ENCODE measurements at places on chromosomes 2 and 18.
A peak's percentile ranks its signal among the peaks of the same experiment; 100 is the strongest.

GRCh38 chr2:111100087-111100764 lies 20.5 kb upstream of the BCL2L11 start:
- peak; percentile 4 for DNase-seq

- no peak for DNase-seq
Measured at GRCh38 chr2:178403671-178404306, 47.2 kb downstream of the PRKRA start.

DNA sequence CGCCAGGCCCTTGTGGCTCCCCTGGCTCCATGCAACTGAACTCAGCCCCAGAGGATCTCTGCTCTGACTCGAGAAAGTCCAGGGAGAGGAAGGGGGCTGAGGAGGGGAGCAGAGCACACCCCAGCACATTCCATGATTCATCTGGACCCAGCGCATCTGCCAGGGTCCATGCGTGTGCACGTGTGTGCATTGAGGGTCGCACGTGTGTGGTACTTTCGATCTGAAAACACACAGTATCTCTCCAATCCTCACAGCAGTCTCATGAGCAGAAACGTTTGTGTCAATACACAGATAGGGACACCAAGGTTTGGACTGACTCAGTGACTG lies 146.4 kb upstream of the ID2 start:
- no peak for DNase-seq

DNA sequence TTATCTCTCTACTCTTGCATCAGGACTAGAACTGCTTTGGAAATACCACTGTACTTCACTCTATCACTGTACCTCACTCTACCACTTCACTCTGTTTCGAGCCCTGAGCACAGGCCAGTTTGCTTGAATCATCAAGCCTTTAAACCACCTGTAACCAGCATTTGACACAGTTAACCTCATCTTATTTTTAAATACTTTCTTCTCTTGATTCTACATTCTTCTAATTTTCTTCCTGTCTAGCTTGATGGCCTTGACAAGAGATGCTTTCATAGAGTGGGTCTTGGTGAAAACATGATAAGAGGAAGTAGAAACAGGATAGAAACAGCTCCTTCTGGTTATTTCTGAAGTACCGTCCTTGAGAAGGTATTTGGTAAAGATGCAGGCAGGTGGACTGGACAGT lies 78.1 kb downstream of the SPIRE1 start:
- DNase-seq, result no peak

DNA sequence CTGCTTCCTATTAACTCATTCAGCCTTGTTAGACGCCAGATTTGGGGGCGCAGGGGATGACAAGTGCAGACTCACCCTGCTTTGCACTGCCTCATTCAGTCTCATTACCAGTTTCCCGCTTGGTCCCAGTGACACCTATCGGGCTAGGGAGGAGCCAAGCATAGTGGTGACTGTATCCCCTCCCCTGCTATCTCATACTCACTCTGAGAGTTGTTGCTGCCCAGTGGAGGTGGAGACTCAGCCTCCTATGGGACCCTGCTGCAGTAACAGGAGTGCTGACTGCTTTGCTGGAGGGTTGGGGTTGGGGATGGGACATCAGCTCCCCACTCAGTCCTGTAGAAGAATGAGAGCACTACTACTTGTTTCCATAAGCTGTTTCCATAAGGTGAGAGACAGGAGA lies 21.3 kb upstream of the PIK3C3 start:
- no peak for DNase-seq

DNA sequence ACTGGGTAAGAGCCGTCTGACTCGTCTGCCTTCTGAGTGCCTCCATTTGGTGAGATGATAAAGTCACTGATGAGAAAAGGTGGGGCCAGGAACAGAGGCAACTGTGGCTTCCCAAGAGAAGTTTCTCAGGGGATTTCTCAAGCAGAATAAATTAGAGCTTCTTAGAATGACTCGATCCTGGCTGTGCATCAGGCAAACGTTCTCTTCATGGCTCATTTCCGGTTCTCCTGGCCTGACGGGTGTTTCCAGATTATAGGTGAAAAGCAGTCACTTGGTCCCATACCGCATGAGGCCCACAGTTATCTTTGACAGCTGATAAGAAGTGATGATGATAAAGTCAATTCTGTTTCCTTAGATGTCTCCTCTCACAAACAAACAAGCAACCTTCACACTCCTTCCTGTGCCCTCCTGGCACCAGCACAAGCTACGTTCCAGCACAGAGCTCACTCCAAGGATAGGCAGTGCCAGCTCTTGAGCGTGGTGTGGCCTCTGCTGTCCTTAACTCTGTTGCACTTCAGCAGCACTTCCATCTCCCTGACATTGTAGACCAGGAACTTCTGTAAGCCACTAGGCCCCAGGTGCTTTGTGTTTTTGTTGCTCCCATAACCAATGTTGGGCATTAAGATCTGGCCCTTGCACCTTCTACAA lies 37.8 kb upstream of the KCNF1 start:
- DNase-seq, result no peak

- DNase-seq, result no peak
Measured at GRCh38 chr2:7598402-7598801, 681.2 kb downstream of the RNF144A start.

DNA sequence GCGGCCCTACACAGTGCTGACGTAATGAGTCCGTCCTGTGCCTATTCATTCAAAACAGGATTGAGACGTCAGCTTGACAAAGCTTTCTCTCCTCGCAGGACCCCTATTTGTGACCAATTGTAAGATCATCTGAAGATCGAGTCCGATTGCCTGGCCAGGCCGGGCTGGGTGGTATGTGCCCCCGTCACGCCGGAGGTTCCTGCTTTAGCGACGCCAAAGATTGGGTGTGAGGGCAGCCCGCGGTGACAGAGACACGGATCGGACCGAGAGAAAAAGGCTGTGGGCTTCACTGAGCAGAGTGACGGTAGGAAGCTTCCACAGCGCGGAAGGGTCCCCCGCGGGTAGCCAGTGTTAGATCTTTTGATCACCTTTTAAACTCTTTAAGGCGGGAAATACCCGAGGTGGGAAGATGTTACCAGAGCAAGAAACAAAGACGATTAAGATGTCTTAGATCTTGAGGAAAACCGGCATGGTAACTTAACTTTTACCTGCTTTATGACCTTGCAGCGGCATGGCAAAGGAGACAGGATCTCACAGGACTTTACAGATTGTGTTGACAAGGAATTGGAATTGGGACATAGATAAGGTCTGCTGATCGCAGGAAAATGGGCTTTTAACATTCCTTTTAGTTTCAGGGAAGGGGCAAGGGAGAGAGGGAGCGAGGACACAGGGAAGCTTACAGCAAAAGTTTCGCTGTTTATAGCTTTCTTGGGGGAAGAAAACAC lies 220.0 kb downstream of the METTL4 start:
- DNase-seq, result no peak

- DNase-seq, result no peak
Measured at GRCh38 chr2:1979138-1979537, 234.8 kb upstream of the PXDN start.

GRCh38 chr2:98749066-98749450 lies 18.1 kb upstream of the MGAT4A start:
- DNase-seq, result no peak

DNA sequence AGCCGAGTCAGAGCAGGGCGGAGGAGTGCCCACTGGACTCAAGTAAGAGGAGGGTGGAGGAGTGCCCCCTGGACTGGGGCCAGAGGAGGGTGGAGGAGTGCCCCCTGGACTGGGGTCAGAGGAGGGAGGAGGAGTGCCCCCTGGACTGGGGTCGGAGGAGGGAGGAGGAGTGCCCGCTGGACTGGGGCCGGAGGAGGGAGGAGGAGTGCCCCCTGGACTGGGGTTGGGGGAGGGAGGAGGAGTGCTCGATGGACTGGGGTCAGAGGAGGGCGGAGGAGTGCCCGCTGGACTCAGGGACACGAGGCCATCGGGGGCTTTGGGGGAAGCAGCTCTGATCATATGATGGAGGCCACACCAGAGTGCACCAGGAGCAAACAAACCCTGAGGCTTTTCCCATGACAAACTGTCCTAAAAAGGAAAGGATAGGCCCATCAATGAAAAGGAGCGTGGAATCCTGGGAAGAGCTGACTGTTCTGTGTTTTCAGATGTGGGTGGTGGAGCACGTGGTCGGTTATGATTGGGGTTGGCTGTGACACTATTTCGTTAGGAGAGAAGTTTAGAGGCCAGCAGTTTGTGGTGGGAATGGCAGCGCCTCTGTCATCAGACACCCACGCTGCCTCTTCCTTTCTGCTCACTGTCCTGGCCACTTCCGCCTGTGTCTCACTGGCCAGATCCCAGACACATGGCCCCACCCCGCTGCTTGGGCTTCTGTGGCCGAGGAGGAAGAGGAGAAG lies 24.5 kb upstream of the HPCAL1 start:
- DNase-seq, result no peak

DNA sequence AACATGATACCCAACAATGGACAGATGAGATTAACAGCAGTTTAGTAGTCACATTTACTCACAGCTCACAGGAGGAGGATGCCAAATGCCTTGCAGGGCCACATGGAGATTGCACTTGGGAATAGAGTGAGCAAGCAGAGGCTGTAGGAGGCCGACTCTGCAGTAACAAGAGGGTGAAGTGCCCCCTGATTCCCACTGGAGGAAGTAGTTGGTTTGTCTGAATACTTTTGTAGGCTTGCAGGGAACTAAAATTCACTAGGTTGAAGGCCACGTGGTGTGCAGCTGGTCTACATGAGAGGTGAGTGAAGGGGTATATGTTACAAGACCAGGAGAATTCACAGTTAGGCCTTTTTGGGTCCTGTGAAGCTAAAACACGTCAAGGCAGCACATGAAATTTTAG lies 419.3 kb upstream of the TNP1 start:
- no peak for DNase-seq

- no peak for DNase-seq
Measured at GRCh38 chr2:109201465-109202327, 72.7 kb downstream of the SH3RF3 start.

GRCh38 chr2:139007130-139007529 lies 226.9 kb upstream of the NXPH2 start:
- no peak for DNase-seq

DNA sequence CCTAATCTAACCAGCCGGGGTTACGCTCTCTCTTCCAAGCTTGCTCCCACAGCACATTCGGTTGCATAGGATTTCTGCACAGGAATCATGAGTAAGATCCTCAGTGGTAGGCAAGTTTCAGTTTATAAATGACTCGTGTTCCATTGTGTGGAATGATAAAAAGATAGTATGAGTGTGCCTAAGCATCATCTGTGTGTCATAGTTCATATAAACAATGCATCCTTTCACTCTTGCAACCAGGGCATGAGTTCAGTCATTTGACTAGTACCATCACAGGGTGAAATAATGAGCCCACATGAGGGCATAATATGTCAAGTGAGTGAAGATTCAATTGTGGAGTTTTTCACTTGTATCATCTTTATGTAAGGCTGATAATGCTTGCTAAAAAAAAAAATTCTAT lies 417.1 kb upstream of the CDH2 start:
- DNase-seq, result no peak

DNA sequence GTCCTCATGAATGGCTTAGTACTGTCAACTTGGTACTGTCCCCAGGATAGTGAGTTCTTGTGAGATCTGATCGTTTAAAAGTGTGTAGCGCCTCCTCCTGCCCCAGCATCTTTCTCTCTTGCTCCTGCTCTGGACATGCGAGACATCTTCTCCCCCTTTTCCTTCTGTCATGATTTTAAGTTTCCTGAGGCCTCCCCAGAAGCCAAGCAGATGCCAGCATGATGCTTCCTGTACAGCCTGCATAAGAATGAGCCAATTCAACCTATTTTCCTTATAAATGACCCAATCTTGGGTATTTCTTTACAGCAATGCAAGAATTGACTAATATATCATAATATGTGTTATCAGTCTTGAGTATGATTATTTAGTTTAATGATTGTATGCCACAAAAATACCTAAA lies 3.5 kb upstream of the RSAD2 start:
- no peak for DNase-seq

DNA sequence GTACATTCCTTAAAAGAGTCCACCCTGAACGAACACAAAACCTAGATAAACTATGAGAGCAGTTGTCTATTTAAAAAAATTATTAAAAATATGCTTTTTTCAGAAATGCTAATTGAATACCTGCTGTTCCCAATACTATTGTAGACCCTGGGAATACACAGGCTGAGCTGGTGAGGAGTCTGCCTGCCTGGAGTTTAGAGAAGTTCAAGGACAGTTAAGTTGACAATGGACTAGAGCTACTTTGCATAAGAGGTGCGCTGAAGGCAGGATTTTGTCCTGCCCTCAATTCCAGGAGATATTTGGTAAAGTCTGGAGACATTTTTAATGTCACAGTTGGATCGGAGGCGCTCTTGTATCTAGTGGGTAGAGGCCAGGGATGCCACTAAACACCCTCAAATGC lies 110.2 kb downstream of the SETBP1 start:
- DNase-seq, result no peak

- no peak for DNase-seq
Measured at GRCh38 chr2:190637281-190637734, 11.6 kb upstream of the NAB1 start.

GRCh38 chr2:115560666-115561065 lies 1118.2 kb downstream of the DPP10 start:
- DNase-seq, result no peak

GRCh38 chr2:241686650-241687425 lies at the start of gene DTYMK:
DTYMK (minus strand) TSS chr2:241686815; CDS start chr2:241686783, 32 bp downstream.
- DNase-seq, result peak; percentile 83

DNA sequence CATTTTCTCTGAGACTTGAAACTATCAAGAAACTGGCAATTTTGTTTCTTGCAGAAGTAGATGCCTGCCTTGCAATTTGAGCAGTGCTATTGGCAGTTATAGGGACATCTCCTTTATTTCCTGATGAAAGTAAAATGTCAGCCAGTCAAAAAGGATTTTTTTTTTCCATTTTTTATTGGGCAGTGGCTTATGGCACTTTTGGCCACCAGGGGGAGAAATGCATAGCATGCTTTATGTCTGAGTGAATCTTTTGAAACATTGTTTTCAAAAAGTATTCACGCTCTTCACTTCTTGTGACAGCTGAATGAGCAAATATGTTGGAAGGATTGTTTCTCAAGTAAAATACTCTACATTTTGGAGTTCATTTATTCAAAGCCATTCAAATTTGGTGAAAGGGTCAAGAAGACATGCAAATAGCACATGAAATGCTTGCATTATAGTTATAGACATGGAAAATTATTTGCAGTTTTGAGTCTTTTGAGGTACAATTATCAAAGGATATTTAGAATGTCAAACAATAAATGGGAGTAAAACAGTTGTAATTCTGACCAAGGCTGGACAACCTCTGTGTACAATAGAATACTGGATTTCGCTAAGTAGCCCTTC lies 491.0 kb downstream of the CDH2 start:
- DNase-seq, result peak; percentile 55

DNA sequence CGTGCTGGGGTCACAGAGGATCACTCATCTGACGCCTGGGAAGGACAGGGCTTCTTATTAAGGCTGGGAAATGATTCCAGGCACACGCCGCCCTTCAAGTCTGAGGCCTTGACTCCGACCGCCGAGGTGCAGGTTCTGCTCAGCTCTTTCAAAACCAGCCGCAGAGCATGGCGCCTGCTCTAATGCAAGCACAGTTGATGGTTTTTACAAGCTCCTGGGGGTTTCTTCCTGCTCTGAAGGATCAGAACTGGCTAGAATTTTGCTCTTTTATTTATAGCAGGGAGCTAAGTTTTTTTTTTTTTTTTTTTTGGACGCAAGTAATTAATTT lies 32.0 kb downstream of the CDCA7 start:
- no peak for DNase-seq

GRCh38 chr2:37109523-37109922 lies 25.2 kb downstream of the GPATCH11 start:
- DNase-seq, result no peak

Data from COR-L47 (cell line).